ENCODE measurements at places on chromosomes 11 and 22. TPM values are rescaled to one million over a fixed set of nuclear protein-coding genes. Genes with fewer than 3 reads are reported as not detected.

DNA sequence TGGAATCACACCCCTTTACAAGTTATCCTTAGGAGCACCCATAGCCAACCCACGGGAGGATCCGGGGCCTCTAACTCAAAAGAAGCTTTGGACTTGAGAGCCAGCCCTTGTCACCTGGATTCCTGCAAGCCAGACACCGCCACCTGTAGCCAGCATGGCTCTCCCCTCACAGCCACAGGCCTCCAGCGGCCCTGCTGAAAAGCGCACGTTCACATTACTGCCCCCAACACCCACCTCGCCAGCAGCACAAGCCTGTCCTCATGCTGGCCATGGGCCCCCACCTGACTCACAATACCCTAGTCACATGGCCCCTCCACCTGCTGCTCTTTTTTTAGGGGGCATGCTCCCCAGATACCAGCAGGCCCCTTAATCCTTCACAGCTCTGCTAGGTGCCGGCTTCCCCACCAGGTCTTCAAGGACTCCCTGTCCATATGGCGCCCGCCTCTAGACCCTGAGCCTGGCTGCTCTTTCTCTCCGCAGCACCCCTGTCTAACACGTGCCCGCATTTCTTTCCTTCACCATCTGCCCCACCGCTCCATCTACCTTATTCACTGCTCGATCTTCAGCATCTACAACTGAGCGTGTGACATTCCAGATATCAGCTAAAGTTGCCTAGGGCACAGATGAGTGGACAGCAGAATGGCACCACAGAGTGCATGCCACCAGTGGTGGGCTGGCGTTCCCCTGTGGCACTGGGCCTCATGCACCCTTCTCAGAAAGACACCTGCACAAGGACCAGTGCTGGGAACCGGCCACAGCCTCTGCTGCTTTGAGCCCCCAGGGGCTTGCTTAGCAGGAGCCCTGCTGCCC, 6.6 kb downstream of the CARS1 start:
- DNase-seq: no peak

NXPE2 gene
- not detected for total RNA-seq

EHF gene
- total RNA-seq: not detected

- DNase-seq: no peak
Measured at GRCh38 chr22:49550141-49550430, 277.6 kb downstream of the BRD1 start.

DNA sequence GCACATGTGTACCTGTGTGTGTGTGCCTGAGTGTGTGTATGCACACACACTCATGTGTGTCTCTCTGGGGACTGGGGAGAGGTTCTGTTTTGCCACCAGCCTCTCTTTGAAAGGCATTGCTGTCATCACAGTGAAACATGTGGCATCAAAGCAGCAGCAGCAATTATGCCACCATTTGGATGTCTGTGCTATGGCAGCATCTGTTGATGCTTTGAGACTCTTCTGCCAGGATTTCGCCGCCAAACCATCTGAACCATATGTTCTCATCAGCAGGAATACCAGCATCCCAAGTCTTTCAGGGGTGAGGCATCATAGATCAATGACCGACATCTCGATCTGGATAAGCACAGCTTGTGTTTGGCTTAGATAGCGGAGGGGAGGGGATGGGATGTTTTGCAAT, 168.6 kb downstream of the FAT3 start:
- DNase-seq: no peak

GRCh38 chr11:75639762-75640181, 29.1 kb downstream of the MAP6 start:
- DNase-seq: no peak

FGF19 gene
- 7.4 TPM for total RNA-seq

- DNase-seq: peak; percentile 78
Measured at GRCh38 chr22:22770280-22770871, 117.2 kb upstream of the IGLL5 start.

TRPM5 gene
- total RNA-seq: not detected

DNA sequence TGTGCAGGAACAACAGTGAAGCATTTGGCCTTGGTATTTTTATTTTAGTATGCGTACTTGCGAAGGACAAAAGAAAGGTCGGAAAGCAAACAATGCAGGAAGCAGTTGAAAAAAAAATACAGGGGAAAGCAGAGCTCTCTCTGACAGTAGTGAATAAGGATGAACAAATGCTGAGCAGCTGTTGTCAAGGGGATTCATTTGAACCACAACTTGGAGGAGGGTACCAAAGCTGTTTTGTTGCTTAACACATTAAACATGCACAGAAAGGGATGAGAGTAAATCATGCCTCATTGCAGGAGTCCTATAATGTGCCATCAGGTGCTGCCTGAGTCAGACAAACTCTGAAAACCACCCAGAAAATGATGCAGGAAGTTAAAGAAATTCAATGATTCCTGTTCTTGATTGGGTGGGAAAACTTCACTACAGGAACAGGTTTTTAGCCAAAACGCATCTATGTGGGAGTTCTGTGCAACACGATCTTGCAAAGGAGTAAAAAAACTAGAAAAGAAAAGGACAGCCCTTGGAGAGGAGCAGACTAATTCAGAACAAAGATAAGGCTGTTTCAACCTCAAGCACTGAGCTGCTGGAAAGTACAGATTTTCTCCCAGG, 2113.5 kb downstream of the LRRC4C start:
- no peak for DNase-seq

GRCh38 chr11:120637131-120637530, 125.6 kb downstream of the GRIK4 start:
- DNase-seq: no peak

PLA2G6 gene
- 24.1 TPM for total RNA-seq

MIOX gene
- total RNA-seq: 1.4 TPM

GRCh38 chr11:2612884-2613571, 86.8 kb downstream of the KCNQ1OT1 start:
- DNase-seq: no peak

- no peak for DNase-seq
Measured at GRCh38 chr11:94781837-94782236, 13.7 kb downstream of the AMOTL1 start.

DNA sequence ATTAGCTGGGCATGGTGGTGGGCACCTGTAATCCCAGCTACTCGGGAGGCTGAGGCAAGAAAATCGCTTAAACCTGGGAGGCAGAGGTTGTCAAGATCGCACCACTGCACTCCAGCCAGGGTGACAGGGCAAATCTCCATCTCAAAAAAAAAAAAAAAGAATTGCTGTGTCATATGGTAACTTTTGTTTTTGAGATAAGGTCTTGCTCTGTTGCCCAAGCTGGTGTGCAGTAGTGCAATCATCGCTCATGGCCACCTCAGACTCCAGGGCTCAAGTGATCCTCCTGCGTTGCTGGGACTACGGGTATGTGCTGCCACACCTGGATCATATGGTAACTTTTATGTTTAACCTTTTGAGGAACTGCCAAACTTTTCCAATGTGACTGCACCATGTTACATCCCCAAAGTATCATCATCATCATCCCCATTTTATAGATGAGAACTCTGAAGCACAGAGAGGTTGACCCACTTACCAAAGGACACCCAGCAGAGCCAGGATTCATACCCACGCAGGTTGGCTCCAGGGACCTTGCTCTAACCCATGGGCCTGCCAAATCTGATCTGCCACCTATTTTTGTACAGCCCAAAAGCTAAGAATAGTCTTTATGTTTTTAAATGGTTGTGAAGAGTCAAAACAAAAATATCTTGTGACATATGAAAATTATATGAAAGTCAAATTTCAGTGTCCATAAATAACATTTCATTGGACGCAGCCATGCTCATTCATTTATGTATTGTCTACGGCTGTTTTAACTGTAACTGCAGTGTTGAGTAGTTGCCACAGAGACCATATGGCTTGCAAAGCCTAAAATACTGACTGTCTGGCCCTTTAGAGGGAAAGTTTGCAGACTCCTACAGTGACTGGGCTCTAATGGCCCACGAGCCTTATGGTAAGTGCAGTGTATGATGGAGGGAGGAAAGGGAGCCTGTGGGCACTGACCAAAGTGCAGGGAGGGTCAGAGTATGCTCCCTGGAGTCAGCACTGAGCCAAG, 45.3 kb downstream of the GDPD5 start:
- DNase-seq: no peak

DNA sequence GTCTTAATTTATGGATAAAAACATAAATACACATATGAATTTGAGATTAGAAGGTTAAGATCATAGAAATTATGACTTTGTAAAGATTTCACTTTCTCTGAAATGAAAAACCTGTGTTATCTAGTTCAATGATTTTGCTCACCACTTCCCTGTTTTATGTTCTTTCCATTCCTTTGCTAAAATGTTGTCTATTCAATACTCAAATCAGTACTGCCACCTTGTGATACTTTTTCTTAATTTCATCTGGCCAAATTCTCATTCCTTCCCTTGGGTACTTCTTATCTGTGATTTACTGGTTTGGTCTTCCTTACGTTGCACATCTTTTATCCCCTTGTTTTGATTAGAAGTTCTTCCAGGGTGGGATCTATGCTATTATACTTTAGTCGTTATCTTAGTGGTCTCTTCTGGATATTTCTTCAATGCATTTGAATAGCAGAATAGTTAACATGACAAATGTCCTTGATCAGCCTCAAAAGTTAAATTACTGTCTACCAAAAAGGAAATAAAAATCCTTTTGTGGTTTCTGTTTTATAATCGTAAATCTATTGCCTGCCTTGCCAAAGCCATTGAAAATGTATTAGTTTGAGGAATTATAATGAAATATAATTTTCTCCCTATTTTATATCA, 197.0 kb downstream of the PGR start:
- DNase-seq: no peak

GRCh38 chr11:67356387-67356863, 3.1 kb upstream of the POLD4 start:
- DNase-seq: no peak

NOX4 gene
- total RNA-seq: 3.0 TPM

GRCh38 chr22:29517215-29517908, 36.2 kb downstream of the THOC5 start:
- no peak for DNase-seq

- no peak for DNase-seq
Measured at GRCh38 chr11:82994604-82995230, 77.0 kb downstream of the RAB30 start.

DNA sequence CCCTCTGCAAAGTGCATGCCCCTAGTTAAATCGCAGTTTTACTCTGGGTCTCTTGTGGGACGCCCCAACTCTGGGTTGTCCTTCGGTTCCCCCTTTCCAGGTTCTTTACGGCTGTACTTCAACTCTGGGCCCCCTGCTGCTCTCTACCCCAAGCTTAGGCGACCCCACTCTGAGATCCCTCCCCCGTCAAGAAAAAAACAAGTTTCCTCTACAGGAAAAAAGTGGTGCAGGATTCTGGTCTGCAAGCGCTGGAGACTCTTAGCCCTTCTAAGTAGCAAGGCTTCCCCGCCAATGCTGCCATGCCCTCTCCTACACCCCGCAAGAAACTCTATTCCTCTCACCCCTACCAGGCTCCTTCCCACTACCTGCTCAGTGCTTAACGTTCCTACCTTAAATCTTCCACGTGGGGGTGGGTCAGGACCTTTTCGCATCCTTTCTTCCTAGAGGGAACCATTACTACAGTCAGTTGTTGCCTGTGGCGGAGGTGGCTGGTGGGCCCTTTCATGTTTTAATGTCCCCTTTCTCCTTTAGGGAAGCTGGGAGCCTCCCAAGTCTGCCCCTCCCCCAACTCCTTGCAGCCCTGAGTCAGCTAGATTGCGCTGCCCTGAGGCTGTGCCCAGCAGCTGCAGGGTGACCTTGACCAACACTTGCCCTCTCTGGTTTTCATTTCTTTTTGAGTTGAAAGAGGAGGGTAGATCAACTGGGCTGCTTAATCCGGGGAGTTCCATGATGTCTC, 1.4 kb downstream of the NEFH start:
- DNase-seq: peak; percentile 87

FEN1 gene
- total RNA-seq: 115 TPM

DNA sequence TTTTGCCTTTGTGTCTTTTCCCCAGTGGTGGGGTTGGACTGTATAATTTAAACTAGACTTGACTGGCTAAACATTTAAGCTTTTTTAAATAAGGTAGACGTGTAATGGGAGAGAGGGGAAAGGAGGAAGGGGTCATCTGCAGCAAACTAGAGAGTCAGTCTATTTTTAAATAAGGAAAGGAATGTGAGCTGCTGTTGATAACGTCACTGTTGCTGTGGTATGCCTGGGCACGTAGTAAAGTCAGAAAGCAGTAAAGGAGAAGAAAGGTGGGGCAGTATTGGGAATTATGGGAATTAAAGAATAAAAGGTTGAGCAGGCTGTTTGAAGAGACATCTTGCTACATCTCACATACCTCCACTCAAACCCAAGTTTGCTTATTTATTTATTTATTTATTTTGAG, 80.4 kb upstream of the FSHB start:
- DNase-seq: no peak

DNA sequence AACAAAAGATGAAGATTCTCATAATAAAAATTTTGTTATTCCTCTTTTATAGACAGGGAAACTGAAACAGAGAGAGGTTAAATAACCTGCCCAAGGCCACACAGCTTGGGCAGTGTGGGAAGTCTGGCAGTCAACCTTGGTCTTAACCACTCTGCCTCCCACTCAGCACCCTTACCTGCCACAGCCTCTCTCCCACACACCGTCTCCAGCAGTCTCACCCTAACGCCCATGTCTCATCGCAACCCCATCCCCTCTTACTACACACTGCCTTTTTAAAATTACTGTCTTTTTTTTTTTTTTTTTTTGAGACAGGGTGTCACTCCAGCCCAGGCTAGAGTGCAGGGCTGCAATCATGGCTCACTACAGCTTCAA, 25.0 kb downstream of the ARRB1 start:
- no peak for DNase-seq

- peak; percentile 25 for DNase-seq
Measured at GRCh38 chr11:117828611-117829368, 4.2 kb upstream of the FXYD2 start.

GRCh38 chr11:115924744-115925567, 420.7 kb upstream of the CADM1 start:
- DNase-seq: no peak

CLDN5 gene
- 0.26 TPM for total RNA-seq

- no peak for DNase-seq
Measured at GRCh38 chr11:46426233-46426991, 34.8 kb upstream of the CHRM4 start.

GRCh38 chr11:20088397-20089225, 71.7 kb downstream of the DBX1 start:
- DNase-seq: no peak

DSCAML1 gene
- total RNA-seq: 0.42 TPM
